ENCODE measurements at places on chromosomes 5 and 9. TPM values are rescaled to one million over a fixed set of nuclear protein-coding genes. Genes with fewer than 3 reads are reported as not detected.

The SPINK4 gene
- 0.31 TPM for total RNA-seq

DNA sequence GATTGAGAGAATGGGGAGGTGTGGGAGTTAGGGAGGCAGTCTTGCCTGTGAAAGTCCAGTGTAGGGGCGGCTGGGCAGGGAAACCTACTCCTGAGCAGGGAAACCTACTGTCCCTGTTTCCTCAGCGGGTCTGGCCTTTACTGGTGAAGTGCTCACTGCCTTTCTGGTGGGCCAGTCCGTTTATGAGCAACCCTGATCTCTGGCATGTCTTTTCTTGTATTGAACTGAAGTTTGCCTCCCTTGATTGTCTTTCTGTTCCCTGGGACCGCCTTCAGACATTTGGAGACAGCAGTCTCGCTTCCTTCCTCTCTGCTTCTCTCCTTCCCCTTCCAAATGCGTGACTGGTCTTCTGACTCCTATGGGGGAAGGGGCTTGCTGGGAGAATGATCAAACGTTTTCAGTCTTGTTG, 2.9 kb downstream of the SNX18 start:
- H3K4me1 ChIP-seq: peaks cover 36% of the 10 kb centered on the region
- peaks cover 11% of the 10 kb centered on the region for H3K36me3 ChIP-seq
- H3K27me3 ChIP-seq: no peaks in the 10 kb centered on the region

DNA sequence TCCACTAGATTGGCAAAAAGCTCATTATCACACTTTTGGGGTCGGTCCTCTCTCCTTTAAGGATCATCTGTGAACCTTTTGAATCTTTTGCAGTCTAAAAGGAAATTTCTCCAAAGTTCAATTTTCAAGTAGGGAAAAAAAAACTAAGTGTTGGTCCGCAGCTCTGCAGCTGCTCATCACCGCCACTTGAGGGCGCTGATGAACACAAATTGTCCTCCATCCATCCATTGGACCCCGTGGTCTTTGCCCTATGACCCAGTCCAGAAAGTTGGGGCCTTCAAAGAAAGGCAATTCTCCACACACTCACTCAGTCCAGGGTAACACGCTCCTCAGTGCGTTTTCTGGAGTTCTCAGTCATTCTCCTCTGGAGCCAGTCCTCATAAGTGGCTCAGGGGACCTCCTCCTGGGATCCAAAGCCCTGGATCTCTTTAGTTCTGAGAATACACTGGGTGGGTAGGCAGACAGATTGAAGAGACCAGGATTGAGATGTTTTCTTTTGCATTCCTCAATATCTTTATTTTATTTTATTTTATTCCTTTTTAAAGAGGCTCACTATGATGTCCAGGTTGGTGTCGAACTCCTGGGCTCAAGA, 63.6 kb upstream of the SLC28A3 start:
- no peak overlapping the region for H3K27ac ChIP-seq
- no peak for DNase-seq
- H3K36me3 ChIP-seq: no peaks in the 10 kb centered on the region
- no peaks in the 10 kb centered on the region for H3K4me1 ChIP-seq

DNA sequence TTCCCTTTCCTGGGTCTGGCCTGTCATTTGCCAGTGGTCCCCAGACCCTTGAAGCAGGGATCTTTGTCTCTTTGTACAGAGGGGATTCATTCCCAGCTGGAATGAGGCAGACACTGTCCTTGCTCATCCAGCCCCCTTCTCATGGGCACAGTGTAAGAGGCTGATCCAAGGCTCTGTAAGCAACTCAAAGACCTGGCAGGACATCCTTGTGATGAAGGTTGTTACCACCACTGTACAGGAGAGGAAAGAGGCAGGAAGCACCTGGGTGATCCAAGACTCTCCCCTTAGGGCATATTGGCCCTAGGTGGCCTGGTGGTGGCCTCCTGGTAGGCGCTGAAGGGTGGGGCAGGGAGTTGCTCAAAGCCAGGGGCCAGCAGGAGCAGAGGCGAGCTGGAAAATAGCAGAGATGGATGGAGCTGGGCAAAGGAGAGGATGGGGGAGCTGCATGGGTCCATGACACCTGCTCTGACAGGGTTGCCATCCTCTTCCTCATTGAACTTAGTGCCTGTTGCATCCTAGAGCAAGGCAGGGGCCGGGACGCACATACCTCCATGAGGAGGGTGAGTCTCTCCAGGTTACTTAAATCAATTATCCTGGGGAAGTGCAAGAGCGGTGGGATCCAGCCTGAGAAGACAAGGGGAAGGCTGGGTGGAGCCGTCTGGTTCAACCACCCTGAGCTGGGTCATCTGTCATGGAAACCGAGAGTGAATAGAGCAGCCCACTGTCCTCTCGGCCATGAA, 9.8 kb upstream of the GADD45G start:
- H3K4me1 ChIP-seq: peaks cover 21% of the 10 kb centered on the region
- H3K4me3 ChIP-seq: no peak overlapping the region
- no peak overlapping the region for H3K27ac ChIP-seq
- peaks cover 28% of the 10 kb centered on the region for H3K27me3 ChIP-seq

DNA sequence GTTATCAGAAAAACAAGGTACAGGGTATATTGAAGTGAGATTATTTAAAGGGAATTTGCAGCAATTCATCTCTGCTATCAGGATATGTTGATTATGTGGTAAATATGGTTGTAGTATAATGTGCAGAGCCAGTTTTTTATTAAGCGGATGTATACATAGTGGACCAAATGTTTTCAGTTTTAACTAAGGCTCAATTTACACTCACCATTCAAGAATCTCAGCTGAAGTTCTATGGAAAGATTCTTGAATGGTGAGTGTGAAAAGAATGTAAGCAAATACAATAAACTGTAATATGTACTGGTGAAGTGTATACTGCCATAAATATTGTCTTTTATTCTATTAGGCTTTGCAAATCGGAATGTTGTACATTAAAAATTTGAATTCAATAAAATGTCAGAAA, 895.9 kb upstream of the CDH10 start:
- no peaks in the 10 kb centered on the region for H3K4me1 ChIP-seq

DNA sequence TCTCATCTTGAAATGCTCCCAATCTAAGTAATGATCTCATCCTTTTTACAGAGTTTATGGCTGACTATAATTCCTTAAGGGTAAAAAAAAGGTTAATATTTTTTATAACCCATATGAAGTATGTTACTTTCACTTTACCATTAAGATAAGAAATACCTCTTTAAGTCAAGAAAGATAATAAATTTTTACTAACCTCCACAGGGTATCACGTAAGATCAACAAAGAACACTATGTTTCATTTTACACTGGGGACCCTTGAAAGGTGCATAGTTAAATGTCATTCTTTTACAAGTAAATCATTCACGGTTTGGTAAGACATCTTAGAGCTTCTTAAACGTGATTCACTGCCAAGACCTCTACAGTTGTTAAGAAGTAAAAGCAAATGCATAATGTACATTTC, 472.7 kb upstream of the CDH9 start:
- no peaks in the 10 kb centered on the region for H3K4me1 ChIP-seq
- DNase-seq: no peak
- H3K27me3 ChIP-seq: no peaks in the 10 kb centered on the region
- H3K36me3 ChIP-seq: no peaks in the 10 kb centered on the region

DNA sequence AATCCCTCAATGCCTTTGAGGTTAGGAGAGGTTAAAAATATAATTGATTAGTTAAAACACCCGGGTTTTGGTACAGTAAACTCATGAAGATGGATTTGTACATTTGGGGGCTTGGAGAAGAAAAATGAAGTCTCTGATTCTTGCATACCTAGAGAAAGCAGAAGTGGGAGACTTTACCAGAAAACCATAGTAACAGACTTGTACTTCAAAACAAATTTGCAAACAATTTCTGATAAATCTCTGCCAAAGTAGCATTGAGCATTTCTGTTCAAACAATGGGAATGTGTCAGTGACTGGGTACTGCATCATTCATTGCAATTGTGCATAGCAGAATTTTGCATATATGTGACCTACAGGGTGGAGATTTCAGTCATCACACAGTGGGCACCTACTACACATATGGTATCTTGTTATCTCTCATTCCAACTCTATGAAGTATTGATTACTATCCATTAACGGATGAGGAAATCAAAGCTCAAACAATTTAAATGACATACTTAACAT, 256.9 kb downstream of the PLK2 start:
- DNase-seq: no peak
- no peaks in the 10 kb centered on the region for H3K4me1 ChIP-seq
- no peak overlapping the region for H3K4me3 ChIP-seq

- DNase-seq: peak; percentile 36
- peaks cover 12% of the 10 kb centered on the region for H3K4me1 ChIP-seq
- no peaks in the 10 kb centered on the region for H3K36me3 ChIP-seq
- no peak overlapping the region for H3K4me3 ChIP-seq
- H3K27ac ChIP-seq: no peak overlapping the region
Observed at GRCh38 chr5:174444479-174445188, 279.7 kb upstream of the MSX2 start.

The C9orf153 gene
- total RNA-seq: 0.49 TPM

Data from muscle of leg (tissue), 16 donors.